CD4-positive, alpha-beta T cell treated with Interleukin-10 for 1 hour (primary cell): ENCODE measurements at places on chromosomes 1 and 21.

- DNase-seq = no peak
Measured at GRCh38 chr1:239841631-239842030, 250.1 kb upstream of the FMN2 start.

DNA sequence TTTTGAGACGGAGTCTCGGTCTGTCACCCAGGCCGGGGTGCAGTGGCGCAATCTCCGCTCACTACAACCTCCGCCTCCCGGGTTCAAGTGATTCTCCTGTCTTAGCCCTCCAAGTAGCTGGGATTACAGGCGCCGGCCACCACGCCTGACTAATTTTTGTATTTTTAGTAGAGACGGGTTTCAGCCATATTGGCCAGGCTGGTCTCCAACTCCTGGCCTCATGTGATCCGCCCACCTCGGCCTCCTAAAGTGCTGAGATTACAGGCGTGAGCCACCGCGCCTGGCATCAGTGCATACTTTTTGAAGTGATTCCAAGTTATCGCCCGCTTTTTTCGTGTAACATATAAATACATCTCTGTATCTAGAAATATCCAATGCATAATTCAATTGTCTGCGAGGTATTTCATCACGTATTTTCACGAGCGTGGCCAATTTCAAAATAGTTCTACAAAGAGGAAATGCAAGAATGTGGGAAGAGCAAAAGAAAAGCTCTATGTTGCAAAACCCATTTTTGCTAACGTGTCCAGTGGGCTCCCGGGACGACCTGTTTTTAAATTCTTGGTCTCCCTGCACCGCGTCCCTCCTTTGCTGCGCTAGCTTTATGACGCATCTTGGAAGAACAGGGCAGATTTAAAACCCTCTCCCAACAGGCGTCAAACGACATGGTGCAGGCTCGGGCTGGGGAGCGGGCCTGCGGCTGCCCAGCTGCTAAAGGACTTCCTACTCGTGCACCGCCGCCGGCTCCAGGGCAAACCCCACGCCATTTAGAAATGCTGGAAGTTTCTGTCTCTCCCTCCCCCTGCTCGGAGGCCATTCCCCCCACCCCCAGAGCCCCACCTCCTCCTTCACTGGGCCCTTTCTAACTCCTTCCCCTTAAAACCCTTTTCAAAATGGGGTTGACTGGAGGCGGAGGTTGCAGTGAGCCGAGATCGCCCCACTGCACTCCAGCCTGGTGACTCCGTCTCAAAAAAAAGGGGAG is 923 bp upstream of the IFNGR2 start:
- peak; percentile 36 for DNase-seq

- no peak for DNase-seq
Measured at GRCh38 chr1:85849660-85850059, 141.4 kb upstream of the ZNHIT6 start.

GRCh38 chr1:92834617-92835016 is 2.8 kb downstream of the RPL5 start:
- DNase-seq = no peak

DNA sequence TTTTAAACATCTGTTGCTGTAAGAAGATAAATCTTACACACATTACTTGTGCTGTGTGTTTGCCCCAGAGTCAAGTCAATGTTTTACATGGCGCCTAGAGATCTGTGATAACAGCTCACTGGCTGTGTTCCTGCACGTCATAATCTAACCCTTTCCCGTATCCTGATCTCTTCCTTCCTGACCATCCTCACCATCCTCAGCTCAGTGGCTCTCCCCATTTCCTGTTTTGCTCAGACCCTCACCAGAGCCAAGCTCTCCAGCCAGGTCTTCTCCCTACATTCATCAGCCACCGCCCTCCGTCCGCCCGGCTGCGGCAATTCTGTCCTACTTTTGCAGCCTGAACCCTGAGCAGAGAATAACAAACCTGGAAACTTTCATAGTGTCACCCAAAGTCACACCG is 824.7 kb downstream of the USP25 start:
- DNase-seq = no peak

GRCh38 chr1:246566813-246567645 is 773 bp downstream of the CNST start:
- peak; percentile 28 for DNase-seq

DNA sequence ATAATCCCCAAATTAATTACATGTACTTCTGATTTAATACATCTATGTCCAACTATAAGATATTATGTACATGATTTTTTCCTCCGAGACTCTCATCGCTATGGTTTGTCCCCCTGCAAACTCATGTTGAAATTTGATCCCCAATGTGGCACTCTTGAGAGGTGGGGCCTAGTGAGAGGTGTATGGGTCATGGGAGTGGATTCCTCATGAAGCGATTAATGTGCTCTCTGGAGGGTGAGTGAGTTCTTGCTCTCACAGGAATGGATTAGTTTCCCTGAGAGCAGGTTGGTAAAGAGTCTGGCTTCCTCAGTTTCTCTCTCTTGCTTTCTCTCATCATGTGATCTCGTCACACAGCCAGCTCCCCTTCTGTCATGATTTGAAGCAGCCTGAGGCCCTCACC is 16.1 kb downstream of the HSF2BP start:
- DNase-seq = no peak
